ENCODE measurements at places on chromosomes 2 and 18.

- no peak for DNase-seq
These were observed 253.3 kb upstream of the REV1 start for GRCh38 chr2:99743146-99743545.

DNA sequence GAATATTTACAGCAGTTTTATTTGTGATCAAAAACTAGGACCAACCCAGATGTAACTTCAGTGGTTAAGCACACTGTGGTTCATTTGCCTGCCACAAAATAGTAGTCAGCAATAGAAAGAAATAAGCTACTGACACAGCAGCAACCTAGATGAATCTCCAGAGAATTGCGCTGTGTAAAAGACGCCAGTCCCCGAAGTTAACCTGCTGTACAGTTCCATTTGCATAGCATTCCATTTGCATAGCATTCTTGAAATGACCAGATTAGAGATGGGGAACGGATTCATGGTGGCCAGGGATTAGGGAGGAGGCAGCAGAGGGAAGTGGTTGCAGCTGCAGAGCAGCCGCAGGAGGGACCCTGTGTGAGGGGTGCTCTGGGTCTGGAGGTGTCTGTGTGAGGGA is 39.3 kb upstream of the NFATC1 start:
- no peak for DNase-seq

DNA sequence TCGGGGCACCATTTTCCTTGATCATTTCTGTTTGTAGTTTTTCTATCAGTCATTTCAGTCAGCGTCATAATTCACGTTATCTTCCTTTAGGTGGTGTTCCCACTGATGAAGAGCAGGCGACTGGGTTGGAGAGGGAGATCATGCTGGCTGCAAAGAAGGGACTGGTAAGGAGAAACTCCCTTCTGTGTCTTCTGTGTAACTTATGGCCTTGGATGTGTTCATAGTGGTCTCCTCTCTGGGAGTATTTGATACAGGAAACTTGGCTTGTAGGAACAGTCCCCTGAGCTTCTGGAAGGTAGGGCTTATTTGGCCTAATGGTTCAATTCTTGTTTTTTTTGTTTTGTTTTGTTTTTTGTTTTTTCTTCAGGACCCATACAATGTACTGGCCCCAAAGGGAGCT is 1.1 kb downstream of the COX5B start:
- no peak for DNase-seq

- DNase-seq = peak; percentile 28
These were observed 22.3 kb downstream of the RNF125 start for GRCh38 chr18:32040936-32041335.

DNA sequence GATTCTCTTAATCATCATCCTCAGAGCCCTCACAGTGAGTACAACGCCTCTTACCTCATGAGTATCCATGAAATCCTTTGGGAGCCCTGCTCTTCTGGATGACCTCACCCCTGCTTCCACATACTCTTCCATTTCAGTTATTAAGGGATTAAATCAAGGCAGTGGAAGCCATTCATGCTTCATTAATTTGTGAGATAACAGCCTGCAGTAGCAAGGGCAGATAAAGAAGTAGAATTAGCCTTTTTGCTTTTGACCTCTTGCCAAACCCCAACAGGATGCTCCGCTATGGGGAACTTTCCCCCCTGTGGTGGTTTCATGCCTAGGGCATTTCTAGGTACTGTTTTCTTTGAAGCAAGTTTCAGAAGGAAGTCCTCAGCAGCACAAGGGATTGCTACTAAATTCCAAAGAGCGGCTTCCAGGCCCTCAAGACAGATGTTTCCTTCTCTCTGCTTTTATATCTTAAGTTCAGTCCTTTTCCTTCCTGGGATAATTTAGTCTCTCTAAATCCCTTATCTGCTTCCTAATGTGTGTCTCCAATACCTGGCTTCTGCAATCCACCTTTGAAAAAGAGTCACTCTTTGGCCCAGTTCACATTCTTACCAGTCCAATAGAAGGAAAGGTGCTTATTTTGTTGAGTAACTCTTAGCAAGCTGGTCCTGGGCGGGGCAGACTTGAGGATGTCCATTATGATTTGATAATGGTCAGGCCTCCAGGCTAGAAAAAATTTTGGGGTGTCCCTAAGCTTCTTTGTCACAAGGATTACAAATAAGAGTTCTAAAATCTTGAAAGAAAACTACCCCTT is 76.9 kb downstream of the MYO1B start:
- DNase-seq = no peak

GRCh38 chr2:213627054-213627710 is 342.9 kb downstream of the SPAG16 start:
- no peak for DNase-seq

GRCh38 chr2:215369181-215369760 is 57.4 kb downstream of the ATIC start:
- no peak for DNase-seq

GRCh38 chr18:47485221-47485797 is 233.8 kb upstream of the SKOR2 start:
- no peak for DNase-seq

DNA sequence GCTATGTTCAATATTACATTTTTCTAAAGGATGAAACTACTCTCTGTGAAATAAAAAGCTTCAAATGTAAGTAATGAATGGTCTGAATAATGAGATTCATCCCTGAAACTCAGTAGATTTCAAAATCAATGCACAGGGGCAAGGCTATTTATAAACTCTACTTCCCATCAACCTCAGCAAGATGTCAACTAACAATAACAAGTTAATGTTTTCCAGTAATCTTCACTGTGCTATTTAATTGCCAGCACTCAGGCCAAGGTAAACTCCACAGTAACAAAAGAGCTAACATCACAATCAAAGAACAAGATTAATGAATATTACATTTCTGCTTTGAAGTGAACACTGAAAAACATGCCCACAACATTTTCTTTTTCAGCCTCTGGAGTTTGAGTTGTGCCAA is 144.3 kb upstream of the ZFP36L2 start:
- DNase-seq = no peak

DNA sequence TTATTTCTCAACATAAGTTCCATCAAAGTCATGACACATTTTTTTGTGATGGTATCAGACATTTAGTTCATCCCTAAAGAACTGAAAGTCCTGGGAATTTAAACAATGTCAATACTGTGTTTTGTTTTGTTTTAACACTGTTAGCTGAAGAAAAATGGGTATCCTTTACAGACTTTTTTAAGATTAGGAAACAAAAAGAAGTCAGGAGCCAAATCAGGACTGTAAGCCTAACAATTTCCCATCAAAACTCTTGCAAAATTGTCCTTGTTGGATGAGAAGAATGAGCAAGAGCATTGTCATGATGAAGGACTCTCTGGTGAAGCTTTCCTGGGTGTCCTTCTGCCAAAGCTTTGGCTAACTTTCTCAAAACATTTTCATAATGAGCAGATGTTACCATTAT is 69.4 kb downstream of the SRD5A2 start:
- no peak for DNase-seq

DNA sequence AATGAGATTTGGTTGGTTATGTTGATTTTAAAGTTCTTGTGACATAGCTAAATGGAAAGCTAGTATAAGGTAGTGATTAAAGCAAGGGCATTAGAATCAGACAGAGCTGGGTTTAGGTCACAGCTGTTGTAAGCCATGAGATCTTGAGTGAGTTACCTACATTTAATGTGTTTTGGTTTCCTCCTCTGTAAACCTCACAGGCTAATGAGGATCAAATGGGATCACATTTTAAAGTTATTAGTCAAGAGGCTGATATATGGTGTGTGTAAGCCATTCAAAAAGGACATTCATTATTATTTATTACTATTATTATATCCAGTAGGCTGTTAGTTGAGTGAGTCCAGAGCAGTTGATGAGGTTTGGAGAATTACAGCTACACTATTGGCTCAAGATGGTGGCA is 416.2 kb downstream of the IRS1 start:
- DNase-seq = no peak

GRCh38 chr2:14944562-14945346 is 312.2 kb downstream of the LRATD1 start:
- no peak for DNase-seq

GRCh38 chr2:157413326-157414035 is 30.4 kb downstream of the CYTIP start:
- no peak for DNase-seq

- no peak for DNase-seq
These were observed 65.1 kb downstream of the TMEM182 start for GRCh38 chr2:102826904-102827303.

GRCh38 chr2:215080545-215080944 is 57.9 kb downstream of the ABCA12 start:
- no peak for DNase-seq

DNA sequence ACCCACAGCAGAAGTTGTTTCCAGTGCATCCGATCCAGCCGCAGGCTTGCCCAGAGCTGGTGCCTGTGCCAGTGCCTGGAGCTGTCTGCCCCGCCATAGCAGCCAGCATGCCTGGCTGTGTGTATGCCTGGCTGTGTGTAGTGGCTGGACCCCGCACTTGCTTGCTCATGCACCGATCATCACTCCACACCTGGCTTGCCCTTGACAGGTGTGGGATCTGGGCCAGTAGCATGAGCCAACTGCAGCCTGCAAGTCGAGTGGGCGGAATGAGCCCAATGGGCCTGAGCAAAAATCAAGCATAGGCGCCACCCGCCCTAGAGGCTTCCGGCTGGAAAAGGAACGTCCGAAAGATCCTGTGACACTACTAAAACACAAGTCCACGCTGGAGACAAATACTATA is 74.5 kb downstream of the EPB41L3 start:
- no peak for DNase-seq

GRCh38 chr2:138997346-138997745 is 217.2 kb upstream of the NXPH2 start:
- no peak for DNase-seq

GRCh38 chr2:168433527-168433926 is 22.5 kb upstream of the CERS6 start:
- DNase-seq = no peak

GRCh38 chr2:196849895-196850294 is 40.7 kb upstream of the C2orf66 start:
- no peak for DNase-seq

DNA sequence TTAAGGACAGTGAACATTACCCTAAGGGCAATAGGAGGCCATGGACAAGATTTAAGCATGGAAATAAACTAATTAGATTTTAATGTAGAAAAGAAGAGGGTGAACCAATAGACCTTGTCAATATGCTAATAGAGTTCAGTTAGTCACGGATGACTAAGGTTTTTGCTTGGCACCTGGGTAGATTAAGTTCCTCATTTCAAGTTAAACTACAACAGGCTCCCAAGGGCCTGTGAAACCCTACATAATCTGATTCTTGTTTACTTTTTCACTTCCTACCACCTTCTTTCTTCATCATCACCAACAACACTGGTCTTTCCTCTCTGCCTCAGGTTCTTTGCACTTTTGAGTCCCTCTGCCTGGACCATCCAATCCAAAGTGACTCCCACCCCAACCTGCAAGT is 14.8 kb downstream of the SP110 start:
- no peak for DNase-seq

GRCh38 chr2:154589514-154589913 is 109.0 kb upstream of the KCNJ3 start:
- DNase-seq = no peak
